ENCODE measurements at places on chromosomes 3 and 15.

GRCh38 chr15:69546182-69546581 lies 93.6 kb downstream of the RPLP1 start:
- no peak for DNase-seq

- DNase-seq = peak; percentile 25
Measured at GRCh38 chr3:157427901-157428300, 8.7 kb upstream of the PTX3 start.

- no peak for DNase-seq
Measured at GRCh38 chr15:42165106-42165505, 8.7 kb upstream of the PLA2G4F start.

GRCh38 chr3:12180218-12180617 lies 21.5 kb upstream of the TIMP4 start:
- DNase-seq = no peak
